ENCODE measurements at places on chromosomes 6 and 20.

DNA sequence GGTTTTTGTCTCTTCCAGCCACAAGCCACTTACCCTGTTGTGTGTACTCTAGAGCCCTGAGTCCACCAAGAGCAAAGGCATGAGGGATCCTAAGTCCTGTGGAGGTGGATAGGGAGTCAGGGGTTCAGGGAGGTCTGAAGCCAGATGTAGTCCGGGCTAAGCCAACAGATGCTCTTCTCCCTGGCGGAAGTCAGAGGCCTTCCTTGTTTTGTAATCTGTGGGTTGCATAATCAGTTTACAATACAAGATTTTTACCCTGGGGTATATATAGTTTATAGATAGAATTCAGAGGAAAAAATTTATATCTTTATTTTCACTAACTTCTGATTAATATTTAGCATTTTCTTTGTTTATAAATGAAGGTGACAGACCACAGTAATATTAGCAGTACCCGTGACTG is 9.2 kb downstream of the LAMP5 start:
- DNase-seq: no peak

DNA sequence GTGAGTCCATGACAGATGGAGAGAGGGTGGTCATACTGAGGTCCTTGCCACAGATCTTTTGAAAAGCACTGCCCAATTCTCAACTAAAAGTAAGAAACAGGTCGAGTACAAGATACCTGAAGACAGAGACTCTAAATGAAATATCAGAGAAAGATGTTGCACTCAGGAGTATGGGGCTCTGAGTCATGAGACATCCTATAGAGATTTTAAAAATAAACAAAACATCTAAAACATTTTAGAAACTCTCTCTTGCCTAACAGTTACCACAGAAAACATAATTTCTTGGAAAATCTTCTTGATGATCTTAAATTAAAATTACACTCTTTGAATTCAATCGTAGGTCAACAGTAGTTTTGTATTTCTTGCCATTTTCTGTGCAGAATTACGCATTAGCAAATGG is 348.9 kb upstream of the MARCKS start:
- no peak for DNase-seq

GRCh38 chr6:161292650-161293281 is 18.9 kb upstream of the AGPAT4 start:
- DNase-seq: no peak

DNA sequence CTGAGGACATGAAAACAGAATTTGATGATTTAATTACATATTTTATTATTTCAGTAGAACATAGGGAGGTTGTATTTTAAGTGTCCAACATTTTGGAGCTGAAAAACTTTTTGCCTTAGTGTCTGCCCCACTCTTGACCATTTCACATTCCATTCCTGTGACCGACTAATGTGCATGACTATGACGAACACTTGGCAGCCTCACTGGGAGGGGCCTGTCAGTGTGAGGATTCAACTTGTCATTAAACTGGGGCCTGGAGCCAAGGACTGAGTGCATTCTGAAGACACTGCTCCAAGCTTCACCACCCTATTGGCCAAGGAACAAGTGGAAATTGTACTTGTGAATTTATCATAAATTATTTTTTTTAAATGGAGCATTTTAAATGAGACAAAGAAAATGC is 661.3 kb downstream of the BCKDHB start:
- DNase-seq: no peak

DNA sequence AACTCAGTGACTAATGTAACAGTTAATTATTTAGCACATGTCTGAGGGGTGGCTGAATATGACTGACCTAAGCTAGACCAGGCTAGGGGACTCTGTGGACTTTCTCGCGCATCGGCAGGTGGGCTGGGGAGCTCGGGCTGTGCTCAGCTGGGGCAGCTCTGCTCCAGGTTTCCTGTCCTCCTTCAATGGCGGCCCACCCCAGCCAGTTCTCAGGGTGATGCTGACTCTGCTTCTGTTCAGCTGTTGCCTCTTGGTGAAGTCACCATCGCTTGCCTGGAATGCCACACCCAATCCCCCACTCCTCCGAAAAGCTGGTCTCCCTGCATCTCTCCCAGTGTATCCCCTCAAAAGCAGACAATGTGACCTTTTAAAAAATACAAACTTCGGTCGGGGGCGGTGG is 20.0 kb downstream of the PPP1R3G start:
- no peak for DNase-seq

GRCh38 chr6:55399351-55399750 is 72.1 kb downstream of the GFRAL start:
- DNase-seq: no peak

GRCh38 chr20:62232194-62232593 is 6.1 kb upstream of the OSBPL2 start:
- DNase-seq: no peak

DNA sequence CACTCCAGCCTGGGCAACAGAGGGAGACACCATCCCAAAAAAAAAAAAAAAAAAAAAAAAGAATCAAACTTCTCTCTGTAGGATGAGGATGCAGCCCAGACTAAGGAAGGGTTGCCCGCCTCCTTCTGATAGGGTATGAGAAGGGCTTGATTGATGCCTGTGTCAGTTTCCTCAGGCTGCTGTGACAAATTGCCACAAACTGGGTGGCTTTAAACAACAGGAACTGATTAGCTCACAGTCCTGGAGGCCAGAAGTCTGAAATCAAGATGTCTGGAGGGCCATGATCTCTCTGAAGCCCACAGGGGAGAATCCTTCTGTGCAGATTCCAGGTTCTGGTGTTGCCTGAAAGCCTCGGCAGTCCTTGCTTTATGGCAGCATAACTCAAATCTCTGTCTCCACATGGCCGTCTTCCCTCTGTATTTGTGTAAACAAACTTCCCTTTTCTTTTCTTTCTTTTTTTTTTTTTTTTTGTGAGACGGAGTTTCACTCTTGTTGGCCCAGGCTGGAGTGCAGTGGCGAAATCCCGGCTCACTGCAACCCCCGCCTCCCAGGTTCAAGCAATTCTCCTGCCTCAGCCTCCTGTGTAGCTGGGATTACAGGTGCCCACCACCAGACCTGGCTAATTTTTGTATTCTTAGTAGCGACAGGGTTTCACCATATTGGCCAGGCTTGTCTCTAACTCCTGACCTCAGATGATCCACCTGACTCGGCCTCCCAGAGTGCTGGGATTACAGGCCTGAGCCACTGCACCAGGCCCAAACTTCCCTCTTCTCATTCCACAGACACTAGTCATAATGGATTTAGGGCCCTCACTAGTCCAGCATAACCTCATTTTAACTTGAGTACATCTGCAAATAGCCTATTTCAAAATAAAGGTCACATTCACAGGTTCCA is 11.2 kb upstream of the CDK19 start:
- no peak for DNase-seq

DNA sequence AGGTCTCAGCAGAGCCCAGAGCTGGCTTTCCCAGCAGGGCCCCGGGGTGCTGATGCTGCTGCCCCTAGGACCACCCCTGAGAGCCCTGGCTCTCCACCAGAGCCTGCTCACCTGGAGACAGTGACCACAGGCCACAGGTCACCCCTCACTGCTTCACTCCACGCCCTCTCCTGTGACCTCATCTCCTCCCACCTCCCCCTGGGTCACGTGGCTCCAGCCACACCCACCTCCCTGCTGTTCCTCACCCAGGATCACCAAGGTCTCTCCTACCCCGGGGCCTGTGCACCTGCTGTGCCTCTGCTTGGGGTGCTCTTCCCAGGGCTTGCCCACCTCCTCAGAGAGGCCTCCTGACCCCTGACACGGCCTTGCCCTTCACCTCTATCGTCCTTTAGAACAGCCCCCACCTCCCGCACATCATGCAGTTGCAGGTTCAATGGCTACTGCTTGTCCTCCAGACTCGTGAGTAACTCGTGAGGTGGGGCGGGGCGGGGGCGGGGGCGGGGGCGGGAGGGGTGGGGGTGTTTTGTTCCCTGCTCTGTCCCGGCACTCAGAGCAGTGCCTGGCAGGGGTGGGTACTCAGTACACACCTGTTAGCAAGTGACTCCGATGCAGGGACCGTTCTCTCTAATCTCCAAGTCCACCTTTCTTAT is 468.0 kb downstream of the PREX1 start:
- no peak for DNase-seq

- DNase-seq: no peak
Observed at GRCh38 chr6:38498085-38498484, 141.6 kb downstream of the BTBD9 start.

GRCh38 chr6:168884050-168884645 is 369.5 kb downstream of the THBS2 start:
- no peak for DNase-seq

DNA sequence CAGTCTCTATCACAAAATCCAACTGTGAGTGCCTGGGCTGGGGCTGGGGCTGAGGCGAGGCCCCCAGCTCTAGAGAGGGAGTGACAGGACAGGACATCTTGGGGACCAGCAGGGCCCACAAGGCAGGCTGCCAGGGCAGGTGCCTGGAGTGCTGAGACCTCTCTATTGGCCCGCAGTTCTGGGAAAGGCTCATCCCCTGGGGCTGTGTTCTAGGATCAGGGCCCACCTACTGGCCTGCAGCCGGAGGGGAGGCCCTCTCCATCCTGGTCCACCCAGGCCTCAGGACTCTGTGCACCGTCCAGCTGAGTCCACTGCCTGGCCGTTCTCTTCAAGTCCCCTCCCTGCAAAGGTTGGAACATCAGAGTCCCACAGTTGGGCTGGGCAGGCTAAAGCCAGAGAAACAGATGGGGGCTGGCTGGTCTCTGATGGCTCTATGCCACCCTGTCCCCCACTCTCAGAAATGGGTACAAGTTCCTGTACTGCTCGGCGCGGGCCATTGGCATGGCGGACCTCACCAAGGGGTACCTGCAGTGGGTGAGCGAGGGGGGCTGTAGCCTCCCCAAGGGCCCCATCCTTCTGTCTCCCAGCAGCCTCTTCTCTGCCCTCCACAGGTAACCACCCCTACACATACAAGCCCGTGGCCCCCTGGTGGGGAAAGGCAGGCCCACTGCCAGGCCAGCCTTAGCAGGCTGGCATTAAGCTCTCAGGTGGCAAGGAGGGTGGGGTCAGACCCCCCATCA is 9.0 kb downstream of the EMILIN3 start:
- no peak for DNase-seq

- DNase-seq: no peak
Observed at GRCh38 chr20:25398376-25399036, 7.9 kb upstream of the ABHD12 start.

DNA sequence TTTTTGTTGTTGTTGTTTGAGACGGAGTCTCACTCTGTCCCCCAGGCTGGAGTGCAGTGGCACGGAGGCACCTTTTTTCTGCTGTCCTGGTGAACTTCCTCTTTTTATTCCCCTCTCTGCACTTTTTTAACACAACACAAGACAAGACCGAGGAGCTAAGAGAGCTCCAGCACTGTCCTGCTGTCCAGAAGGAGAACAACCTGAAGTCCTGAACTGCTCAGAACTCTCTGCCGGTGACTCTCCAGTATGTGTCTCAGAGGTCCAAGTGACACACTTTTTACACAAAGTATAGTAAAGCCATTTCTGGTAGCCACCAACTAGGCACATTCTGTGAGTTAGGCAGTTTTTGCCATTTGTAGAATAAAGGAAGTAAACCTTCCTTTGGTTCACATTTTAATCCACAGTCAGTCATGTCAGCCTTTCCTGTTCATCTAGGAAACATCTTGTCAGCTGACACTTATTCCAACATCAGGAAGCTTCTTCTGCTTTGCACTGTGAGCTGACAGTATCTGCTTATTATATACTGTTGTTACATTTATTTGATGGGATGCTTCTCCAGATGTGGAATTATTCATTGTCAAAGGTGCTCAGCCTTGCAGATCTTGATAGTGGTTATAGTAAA is 28.1 kb upstream of the TXNDC5 start:
- DNase-seq: no peak

Data from kidney capillary endothelial cell (primary cell).